Metanephros (tissue), 2 donors: ENCODE measurements at places on chromosomes 2 and 18. TPM values are rescaled to one million over a fixed set of nuclear protein-coding genes. Genes with fewer than 3 reads are reported as not detected.

MPP4 gene
- total RNA-seq, result 0.23 TPM

THSD7B gene
- total RNA-seq, result 6.5 TPM

GPR17 gene
- total RNA-seq, result 0.18 TPM

TMEM163 gene
- 0.64 TPM for total RNA-seq

GALNT5 gene
- 0.70 TPM for total RNA-seq

HOXD13 gene
- 0.06 TPM for total RNA-seq

MC4R gene
- not detected for total RNA-seq
